MCF 10A (cell line): ENCODE measurements at places on chromosomes 6 and 20. TPM values are rescaled to one million over a fixed set of nuclear protein-coding genes. Genes with fewer than 3 reads are reported as not detected.

Gene SLC22A3
- total RNA-seq: 0.09 and 0.20 TPM in 2 replicates

DNA sequence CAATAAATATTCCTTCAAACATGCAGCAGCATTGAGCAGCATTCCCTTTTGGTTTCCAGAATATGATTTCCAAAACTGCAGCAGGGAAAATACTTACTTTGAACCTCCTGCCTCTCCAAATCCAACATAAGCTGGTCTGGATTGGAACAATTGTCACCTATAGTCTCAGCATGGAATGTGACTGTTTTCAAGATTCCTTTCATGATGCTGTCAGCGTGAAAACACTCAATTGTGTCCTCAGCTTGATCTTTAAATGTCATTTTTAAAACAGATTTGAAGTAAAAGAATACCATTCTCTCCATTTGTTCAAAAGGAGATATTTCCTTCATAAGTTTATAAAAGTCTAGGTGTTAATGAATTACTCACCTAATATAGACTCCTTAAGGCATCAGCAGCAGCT lies 993.9 kb downstream of the EYS start:
- no peaks in the 10 kb centered on the region for H3K27me3 ChIP-seq
- peaks cover 11% of the 10 kb centered on the region for H3K4me1 ChIP-seq
- H3K27ac ChIP-seq: no peak overlapping the region
- DNase-seq: no peak
- no peak overlapping the region for H3K4me3 ChIP-seq

DNA sequence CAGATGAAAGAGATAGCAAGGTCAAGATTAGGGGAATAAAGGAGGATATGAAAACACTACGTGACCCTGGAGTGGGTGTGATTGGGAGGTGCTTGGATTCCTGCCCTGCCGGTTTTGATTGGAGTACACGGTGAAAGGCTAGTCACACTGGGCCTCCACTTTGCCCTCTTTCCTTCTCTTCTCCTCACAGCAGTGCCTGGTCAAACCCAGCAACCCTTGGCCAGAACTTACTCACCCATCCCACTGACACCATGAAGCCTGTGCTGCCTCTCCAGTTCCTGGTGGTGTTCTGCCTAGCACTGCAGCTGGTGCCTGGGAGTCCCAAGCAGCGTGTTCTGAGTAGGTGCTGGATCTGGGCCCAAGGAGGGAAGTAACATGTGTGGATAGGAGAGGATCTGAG lies at the start of gene WFDC13:
Gene WFDC13 (plus strand): TSS at position 166 of the 400 bp plus-strand sequence. CDS start 86 bp downstream, at position 252.
- H3K4me1 ChIP-seq: no peaks in the 10 kb centered on the region
- DNase-seq: no peak

Gene MEP1A
- not detected in 2 replicates for total RNA-seq

Gene TXLNB
- total RNA-seq: not detected in 2 replicates

Gene TULP1
- total RNA-seq: not detected in 2 replicates

Gene CST4
- total RNA-seq: not detected in 2 replicates

- peaks cover 14% of the 10 kb centered on the region for H3K4me1 ChIP-seq
- H3K36me3 ChIP-seq: peaks cover 100% of the 10 kb centered on the region
- peak overlapping the region; percentile 77 for H3K4me3 ChIP-seq
Measured at GRCh38 chr6:159688266-159688905, 4.7 kb downstream of the SOD2 start.

Gene ZNF391
- 6.2 and 8.3 TPM in 2 replicates for total RNA-seq

GRCh38 chr6:34145161-34146020 lies 496 bp downstream of the GRM4 start:
- peaks cover 5% of the 10 kb centered on the region for H3K36me3 ChIP-seq
- no peaks in the 10 kb centered on the region for H3K4me1 ChIP-seq
- H3K4me3 ChIP-seq: peak overlapping the region; percentile 53
- H3K27me3 ChIP-seq: peaks cover 46% of the 10 kb centered on the region

Gene HUS1B
- total RNA-seq: 0.61 and 0.72 TPM in 2 replicates

GRCh38 chr20:38650010-38650409 lies 48.4 kb downstream of the ARHGAP40 start:
- H3K36me3 ChIP-seq: no peaks in the 10 kb centered on the region
- H3K27me3 ChIP-seq: peaks cover 35% of the 10 kb centered on the region
- peaks cover 9% of the 10 kb centered on the region for H3K4me1 ChIP-seq
- DNase-seq: no peak
- H3K27ac ChIP-seq: no peak overlapping the region
- no peak overlapping the region for H3K4me3 ChIP-seq

- peaks cover 6% of the 10 kb centered on the region for H3K4me1 ChIP-seq
- no peak overlapping the region for H3K4me3 ChIP-seq
Measured at GRCh38 chr6:28884423-28885131, 39.2 kb downstream of the TRIM27 start.

DNA sequence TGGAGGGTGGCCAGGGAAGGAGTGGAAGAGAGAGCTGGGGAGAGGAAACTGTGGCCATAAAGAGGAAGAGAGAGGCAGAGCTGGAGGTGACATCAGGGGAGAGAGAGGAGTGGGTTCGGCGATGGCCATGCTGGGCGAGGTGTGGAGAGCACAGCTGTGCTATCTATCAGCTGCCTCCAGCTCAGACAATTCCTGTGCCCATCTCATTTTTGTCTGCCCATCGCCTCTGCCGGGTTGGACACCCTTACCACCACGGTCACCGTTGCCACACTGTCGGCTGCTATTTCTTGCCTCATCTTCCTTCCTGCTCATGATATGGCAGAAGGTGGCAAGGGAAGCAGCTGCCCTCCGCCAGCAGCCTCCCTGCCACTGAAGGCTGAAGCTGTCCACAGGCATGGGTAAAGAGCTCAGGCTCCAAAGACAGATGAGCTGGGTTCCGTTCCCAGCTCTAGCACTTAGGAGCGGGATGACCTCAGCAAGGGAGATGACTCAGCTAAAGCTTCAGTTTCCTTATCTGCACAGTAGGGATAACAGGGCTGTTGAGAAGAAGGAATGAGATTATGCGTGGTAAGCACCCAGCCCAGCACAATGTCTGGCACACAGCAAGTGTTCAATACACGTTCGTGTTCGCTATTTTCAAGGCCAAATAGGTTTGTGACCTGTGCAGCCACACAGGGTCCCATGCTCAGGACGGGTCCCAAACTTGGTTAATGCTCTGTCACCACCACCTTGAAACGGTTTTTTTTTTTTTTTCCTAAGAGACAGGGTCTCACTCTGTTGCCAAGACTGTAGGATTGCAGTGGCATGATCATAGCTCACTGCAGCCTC lies 21.9 kb upstream of the TAF8 start:
- H3K27ac ChIP-seq: peak overlapping the region; percentile 23
- no peaks in the 10 kb centered on the region for H3K27me3 ChIP-seq
- H3K4me1 ChIP-seq: peaks cover 21% of the 10 kb centered on the region
- no peak overlapping the region for H3K4me3 ChIP-seq
- H3K36me3 ChIP-seq: peaks cover 82% of the 10 kb centered on the region

GRCh38 chr6:36050305-36050704 lies 22.7 kb downstream of the MAPK14 start:
- H3K36me3 ChIP-seq: peaks cover 20% of the 10 kb centered on the region
- DNase-seq: peak; percentile 4
- no peak overlapping the region for H3K4me3 ChIP-seq

DNA sequence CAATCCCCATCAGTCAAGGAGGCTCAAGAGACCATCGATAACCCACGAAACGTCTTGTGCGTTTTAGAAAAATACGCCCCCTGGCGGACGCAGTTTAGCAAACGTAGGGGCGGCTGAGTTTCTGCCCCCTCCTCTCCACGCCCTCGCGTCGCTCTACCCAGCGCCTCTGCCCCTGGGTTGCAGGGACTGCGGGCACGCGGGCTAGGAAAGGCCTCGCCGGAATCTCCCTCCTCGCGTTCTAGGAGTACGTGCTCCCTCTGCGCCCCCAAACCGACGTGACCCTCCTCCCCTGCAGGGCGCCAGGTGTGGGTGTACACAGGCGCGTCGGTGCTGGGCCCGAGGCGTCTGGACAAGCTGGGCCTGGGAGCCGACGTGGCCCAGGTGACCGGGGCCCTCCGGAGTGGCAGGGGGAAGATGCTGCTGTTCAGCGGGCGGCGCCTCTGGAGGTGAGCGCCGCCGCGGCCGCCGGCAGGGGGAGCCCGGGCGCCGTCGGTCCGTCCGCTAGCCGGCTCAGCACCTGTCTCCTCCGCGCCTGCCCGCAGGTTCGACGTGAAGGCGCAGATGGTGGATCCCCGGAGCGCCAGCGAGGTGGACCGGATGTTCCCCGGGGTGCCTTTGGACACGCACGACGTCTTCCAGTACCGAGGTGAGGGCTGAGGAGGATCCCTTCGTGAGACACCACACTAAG lies 5.3 kb downstream of the MMP9 start:
- H3K36me3 ChIP-seq: no peaks in the 10 kb centered on the region
- H3K4me3 ChIP-seq: no peak overlapping the region
- H3K27me3 ChIP-seq: peaks cover 31% of the 10 kb centered on the region
- no peak overlapping the region for H3K27ac ChIP-seq
- H3K4me1 ChIP-seq: no peaks in the 10 kb centered on the region
- DNase-seq: peak; percentile 52

Gene C6orf15
- not detected in 2 replicates for total RNA-seq

DNA sequence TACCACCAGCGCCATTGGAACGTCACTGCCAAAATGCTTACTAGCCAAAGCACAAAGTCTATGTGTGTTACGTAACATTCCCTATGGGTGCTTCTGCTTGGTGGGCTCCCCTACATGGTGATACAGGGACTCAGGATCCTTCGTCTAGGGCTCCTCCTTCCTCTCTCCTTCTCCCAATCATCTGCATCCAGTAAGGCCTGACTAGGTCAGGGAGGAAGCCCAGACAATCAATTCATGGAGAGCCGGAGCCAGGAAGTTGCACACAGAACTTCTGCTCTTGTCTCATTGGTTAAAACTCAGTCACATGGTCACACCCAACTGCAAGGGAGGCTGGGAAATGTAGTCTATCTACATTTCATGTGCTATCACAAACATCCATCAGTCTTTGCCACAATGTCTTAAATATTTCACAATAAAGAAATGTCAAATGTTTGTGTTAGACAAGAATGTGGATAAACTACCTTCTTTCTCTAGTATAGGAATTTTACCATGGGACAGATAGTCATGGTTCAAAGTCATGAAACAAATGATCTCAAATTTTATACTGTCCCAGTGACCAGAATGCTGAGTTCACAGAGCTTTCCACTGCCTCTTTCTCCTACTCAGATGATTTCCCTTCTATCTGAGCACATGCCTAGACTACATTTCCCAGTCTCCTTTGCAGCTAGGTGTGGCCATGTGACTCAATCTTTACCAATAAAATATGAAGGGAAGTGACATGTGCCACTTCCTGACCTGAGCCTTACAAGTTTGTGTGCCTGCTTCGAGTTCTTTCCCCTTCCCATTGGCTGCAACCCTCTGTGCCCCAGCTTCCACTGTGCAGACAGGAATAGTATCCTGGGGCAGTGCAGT lies 9.3 kb upstream of the KCNK15 start:
- H3K27ac ChIP-seq: no peak overlapping the region
- H3K4me1 ChIP-seq: peaks cover 43% of the 10 kb centered on the region
- peak; percentile 75 for DNase-seq
- peak overlapping the region; percentile 10 for H3K4me3 ChIP-seq
- peaks cover 5% of the 10 kb centered on the region for H3K36me3 ChIP-seq

Gene SYCP2L
- total RNA-seq: not detected in 2 replicates
